Fibroblast of skin of left quadriceps (primary cell): ENCODE measurements at places on chromosomes 13 and 19.
A peak's percentile ranks its signal among the peaks of the same experiment; 100 is the strongest.

GRCh38 chr13:77423296-77423695 is 96.4 kb upstream of the MYCBP2 start:
- DNase-seq: no peak

DNA sequence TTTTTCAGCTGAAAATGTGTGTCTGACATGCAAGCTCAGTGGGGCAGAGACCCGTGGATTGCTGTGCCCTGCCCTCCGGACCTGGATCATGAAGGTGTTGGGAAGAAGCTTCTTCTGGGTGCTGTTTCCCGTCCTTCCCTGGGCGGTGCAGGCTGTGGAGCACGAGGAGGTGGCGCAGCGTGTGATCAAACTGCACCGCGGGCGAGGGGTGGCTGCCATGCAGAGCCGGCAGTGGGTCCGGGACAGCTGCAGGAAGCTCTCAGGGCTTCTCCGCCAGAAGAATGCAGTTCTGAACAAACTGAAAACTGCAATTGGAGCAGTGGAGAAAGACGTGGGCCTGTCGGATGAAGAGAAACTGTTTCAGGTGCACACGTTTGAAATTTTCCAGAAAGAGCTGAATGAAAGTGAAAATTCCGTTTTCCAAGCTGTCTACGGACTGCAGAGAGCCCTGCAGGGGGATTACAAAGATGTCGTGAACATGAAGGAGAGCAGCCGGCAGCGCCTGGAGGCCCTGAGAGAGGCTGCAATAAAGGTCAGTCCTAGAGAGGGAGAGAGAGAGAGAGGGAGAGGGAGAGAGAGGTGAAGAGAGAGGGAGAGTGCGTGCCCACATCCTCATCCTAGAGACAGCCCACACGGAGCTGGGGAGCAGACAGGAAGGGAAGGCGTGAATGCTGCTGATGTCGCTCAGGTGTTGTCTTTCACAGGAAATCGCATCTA is 5.1 kb upstream of the DCUN1D2 start:
- DNase-seq: no peak

DNA sequence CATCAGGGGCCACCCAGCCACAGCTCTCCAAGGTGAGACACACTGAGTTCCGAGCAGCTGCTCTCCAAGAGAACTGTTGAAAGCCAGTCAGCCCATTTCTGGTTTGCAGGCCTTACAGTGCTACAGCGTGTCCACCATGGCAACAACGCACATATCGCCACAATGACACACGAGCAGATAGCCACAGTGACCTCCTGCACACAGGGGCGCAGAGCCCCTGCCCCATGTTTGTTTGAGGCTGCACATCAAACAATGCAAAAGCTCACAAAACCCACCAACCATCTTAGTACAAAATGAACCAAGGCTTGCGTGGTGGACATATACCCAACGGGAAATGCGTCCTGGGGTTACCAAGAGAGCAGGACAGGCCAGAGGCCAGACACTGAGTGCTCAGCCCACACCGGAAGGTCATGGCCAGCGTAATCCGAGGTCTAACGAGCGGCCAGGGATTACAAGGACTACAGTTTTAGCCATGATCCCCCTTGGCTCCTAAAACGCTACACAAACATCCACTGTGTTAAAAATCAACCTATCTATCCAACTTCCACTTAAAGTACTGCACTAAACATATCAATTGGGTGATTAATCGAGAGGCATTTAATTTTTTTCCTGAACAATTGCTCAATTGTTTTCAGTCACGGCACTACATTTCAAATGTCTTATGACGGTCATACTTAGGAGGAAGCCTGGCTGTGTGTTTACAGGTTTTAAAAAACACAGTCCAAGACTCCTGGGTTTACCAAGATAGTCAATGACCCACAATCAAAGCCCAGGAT is 56.0 kb downstream of the STK24 start:
- no peak for DNase-seq

GRCh38 chr19:3132971-3133792 is 2.7 kb upstream of the GNA15 start:
- DNase-seq: peak; percentile 49

GRCh38 chr19:38455031-38455430 is 21.5 kb downstream of the RYR1 start:
- DNase-seq: no peak

DNA sequence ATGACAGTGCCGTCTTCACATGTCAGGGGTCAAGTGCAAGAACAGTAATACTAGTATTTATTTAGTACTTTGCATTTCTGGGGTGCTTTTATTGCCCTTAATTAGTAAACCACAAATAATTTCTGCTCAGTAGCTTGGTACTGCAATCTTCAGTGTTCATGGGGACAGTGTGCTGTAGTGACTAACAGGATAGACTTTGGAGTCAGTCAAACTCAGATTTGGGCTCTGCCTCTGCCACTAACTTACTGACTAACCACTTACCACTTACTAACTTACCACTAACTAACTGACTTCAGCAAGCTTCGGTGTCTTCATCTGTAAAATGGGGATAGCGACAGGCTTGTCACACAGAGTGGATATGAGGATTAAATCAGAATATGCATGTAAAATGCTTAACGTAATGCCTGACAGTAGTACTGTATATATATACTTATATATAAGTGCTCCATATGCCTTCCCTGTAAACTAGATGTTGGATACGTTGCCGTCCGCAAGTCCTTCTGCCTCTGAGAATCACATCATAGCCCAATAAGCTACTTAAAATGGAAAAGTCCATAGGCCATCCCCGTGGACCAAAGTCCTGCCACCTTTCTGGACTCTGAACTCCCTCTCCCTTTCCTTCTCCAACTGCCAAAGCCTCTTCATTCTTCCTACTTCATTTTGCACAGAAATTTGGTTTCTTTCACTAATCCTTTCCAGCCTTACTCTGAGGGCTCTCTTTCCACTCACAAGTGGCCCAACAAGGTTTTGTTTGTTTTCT is 158.1 kb downstream of the ZIC5 start:
- no peak for DNase-seq

DNA sequence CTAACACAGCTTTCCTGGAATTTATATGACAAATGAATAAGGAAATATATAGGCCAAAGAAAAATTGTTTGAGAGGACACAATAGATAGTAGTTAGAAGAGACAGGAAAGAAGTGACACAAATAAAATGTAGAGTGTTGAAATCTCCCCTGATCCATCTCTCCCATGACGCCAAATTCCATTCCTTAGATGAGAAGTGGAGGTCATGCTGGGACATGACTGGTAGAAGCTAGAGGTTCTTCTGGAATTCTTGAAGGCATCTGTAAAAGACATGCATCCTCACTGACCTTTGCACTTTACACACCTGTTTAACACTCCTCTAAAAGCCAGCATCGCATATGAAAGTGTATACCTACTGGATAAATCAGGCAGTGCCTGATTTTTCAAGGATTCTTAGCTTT is 67.8 kb downstream of the DGKH start:
- DNase-seq: peak; percentile 3

DNA sequence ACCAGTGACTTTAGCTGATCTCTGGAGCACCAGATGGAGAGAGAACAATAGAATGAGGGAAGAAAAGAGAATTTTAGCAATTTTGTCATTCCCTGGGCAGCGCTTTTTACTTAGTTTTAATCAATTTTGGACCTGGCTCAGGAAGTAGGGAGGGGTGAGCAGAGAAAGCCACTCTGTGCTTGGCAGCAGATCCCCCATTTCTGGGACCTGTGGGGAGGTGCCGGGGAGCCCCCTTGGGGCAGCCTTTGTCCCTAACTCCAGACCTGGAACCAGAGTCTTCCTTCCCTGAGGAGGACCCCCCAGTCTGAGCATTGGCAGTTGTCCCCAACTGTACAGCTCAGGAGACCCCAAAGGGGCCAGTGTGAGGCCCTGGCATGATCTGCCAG is 10.5 kb downstream of the LYL1 start:
- DNase-seq: no peak

DNA sequence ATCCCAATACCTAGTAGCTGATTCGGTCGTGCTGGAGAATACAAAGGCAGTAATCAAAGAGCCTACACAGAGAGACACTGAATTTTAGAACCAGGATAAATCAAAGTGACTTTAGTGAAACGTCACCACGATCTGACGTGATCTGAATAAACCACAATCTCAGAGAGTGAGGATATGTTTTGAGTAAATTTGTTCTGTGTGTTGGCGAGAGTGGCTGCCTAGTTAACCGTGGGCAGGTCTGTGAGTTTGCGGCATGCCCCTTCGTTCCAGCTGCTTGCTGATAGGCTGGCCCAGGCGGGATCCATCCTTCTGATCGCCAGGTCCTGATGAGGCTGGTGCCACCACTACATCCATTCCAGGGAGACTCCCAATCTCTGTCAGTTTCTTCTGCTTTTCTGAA is 40.4 kb downstream of the LRCH1 start:
- DNase-seq: no peak

- no peak for DNase-seq
Measured at GRCh38 chr19:7401694-7402093, 53.0 kb downstream of the ARHGEF18 start.

- no peak for DNase-seq
Measured at GRCh38 chr19:6333439-6333838, at the start of gene ACER1. ACER1 (minus strand) TSS chr19:6333612; CDS start chr19:6333551, 61 bp downstream.

DNA sequence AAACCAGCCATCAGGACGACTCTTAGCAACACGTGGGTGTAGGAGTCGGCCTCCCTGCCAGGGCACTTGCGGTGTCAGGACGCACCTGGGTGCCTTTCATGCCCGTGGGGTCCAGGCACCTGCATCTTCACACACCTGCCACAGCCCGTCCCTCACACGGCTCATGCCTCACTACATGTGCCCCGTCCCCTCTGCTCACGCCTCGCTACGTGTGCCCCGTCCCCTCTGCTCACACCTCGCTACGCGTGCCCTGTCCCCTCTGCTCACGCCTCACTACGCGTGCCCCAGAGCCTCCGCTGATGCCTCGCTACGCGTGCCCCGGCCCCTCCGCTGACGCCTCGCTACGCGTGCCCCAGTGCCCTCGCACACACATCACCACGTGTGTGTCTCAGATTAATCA is 58.0 kb upstream of the F7 start:
- DNase-seq: no peak

DNA sequence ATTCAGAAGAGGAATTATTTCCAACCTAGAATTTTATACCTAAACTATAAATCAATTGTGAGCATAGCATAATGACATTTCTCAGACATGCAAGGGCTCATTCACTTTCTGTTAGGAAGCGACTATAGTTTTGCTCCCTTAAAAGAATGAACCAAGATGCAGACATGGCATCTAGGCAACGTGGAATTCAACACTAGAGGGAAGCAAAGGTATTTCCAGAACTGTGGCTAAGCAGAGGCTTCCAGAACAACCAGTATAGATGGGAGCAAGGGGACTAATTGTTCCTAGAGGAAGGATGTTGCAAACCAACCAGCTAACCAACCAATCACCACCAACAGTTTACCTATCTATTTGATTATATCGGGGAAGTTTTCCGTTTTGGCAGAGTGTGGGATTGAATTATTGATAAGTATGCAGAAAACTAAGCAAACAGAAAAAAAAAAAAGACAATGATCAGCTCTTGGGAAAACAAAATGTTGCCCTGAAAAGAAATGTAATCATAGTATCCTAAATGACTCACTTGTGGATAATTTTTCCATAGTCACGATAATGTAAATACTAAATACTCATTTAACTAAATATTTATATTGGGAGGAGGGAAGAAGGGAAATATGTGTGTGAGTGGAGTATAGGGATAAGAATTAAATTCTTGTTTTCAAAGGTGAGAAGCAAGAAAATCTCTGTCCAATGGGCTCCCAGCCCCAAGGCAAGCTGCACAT is 21.1 kb downstream of the ARL11 start:
- peak; percentile 29 for DNase-seq

DNA sequence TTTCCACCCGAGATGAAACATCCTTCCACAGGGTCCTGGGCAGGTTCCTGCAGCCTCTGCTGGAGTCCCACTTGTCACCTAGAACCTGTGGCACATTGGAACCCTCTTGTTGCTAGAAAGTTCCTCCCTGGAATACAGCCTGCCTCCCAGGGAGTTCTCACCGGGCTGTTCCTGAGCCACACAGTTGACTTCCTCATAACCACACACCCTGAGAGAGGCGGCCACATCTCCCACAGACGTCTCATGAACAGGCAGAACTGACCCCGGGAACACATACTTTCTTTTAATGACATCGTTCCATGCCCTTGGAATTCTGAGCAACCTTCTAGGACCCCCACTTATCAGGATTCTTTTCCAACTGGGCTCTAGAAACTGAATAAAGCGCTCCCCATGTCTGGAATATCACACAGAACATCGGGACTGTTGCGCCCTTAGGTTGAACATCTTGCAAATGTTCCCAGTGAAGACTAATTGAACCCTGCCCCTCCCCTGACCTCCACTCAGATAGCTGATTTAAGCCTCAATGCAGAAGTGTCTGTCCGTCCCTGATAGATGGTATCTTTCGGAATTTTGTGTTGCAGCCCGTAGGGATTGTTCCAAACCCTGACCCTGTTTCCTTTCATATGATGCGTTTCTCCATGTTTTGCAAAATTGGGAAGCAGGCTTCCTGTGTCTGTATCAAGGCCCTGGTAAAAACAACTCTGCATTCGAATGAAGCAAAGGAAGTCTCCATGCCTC is 91.1 kb downstream of the RAB20 start:
- no peak for DNase-seq

GRCh38 chr13:66780814-66781213 is 449.3 kb downstream of the PCDH9 start:
- peak; percentile 2 for DNase-seq

- no peak for DNase-seq
Measured at GRCh38 chr19:35262101-35262761, 6.5 kb upstream of the USF2 start.

- no peak for DNase-seq
Measured at GRCh38 chr13:113777311-113778260, 18.6 kb downstream of the TMEM255B start.

DNA sequence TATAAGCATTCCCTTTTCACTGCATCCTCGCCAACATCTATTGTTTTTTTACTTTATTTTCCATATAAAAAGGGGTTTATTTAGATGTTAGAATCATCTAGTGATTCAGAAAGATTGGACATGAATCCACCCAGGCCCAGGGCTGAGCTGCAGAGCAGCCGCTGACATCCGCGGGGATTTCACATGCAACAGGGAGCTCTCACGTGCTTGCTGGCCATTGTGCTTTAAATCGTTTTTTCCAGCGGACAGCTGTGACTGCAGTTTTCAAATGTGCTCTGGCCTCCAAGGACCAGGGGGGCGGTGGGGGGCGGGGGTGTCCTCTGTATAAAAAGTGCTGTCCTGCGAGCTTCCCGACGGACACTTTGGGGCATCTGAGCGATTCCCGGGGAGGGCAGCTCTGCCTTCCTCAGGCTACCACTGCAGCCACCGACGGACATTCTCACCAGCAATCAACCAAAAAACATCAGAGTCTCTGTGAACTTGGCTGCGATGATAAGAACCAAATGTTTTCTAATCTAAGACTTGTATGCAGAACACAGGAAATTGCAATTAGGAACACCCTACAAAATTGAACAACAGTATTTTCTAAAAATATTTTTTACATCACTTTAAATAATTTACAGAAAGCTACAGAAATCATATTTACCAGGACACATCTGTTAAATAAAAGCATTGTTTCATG is 12.6 kb downstream of the RB1 start:
- DNase-seq: no peak

GRCh38 chr13:33730619-33731018 is 87.3 kb upstream of the RFC3 start:
- DNase-seq: no peak

DNA sequence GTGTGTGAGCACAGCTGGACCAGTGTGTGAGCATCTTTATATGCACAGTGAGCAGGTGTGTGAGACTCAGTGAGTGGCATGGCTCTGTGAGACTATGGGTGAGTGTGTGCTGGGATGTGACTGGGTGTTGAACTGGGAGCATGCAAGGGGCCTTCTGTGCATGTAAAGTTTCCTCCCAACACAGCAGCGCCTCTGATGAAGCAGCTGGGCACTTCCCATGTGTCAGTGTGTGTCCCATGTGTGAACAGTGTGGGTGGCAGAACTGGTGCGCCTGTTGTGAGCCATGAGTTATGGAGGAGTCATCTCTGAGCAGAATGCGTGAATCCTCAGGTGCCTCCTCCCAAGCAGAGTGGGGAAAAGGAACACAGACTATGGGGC is 24.1 kb downstream of the LGALS16 start:
- no peak for DNase-seq
